ENCODE measurements at places on chromosomes 6 and 20.

- no peak for DNase-seq
Measured at GRCh38 chr6:37516920-37517405, 17.3 kb upstream of the CCDC167 start.

DNA sequence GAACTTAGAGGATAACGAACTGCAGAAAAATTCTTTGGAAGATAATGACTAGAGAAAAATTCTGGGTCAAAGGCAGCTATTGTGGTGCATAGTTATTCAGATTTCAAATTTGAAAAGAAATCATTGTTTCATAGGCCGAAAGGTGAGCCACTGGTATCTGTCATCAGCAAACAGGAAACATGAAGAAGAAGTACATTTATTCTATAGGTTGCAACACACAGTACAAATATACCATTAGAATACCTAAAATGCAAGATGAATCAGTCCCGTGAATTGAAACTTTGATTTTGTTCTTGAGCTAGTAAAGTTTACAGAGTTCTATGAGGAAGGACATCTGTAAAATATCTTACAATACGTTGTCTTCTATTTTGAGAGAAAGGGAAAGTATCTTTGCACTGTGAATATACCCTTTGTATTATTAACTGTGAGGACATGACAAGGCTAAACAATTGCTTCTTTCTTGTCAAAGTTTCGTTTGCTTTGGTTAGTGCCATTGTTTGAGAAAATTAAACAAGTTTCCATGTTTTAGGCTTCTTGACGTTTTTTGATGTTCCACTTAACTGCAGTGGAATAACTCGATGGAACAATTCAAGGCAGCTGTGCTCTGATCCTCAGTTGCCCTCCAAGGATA lies 84.7 kb downstream of the HDGFL1 start:
- DNase-seq: no peak

- DNase-seq: no peak
Measured at GRCh38 chr6:46210294-46210693, 39.5 kb upstream of the ENPP5 start.

- no peak for DNase-seq
Measured at GRCh38 chr6:124956018-124956417, 6.2 kb upstream of the RNF217 start.

DNA sequence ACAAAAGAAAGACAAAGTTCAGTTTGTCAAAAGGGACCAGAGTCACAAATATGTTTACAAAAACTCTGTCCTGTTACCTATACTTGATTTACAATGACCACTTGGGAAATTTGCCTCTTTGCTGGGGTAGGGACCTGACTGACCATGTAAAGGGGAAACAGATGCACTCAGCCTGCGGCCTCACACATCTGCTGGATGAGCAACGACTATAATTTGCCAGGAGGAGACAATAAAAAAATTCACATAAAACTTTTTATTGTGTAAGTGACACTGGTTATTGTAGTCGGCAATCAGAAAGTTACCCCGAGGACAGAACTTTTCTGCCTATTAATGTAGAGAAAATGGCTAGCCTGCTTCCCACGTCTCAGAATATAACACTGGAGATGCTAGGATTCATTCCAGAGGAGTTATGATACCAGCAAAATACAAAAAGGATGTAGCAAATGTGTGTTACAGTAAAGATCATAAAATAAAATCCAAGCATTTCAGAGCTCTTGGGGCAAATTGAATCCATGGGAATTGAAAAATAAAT lies 415.4 kb upstream of the SPTLC3 start:
- no peak for DNase-seq

GRCh38 chr20:50049442-50050026 lies 63.4 kb downstream of the UBE2V1 start:
- DNase-seq: no peak

GRCh38 chr6:1864496-1864895 lies 254.8 kb downstream of the FOXC1 start:
- no peak for DNase-seq

DNA sequence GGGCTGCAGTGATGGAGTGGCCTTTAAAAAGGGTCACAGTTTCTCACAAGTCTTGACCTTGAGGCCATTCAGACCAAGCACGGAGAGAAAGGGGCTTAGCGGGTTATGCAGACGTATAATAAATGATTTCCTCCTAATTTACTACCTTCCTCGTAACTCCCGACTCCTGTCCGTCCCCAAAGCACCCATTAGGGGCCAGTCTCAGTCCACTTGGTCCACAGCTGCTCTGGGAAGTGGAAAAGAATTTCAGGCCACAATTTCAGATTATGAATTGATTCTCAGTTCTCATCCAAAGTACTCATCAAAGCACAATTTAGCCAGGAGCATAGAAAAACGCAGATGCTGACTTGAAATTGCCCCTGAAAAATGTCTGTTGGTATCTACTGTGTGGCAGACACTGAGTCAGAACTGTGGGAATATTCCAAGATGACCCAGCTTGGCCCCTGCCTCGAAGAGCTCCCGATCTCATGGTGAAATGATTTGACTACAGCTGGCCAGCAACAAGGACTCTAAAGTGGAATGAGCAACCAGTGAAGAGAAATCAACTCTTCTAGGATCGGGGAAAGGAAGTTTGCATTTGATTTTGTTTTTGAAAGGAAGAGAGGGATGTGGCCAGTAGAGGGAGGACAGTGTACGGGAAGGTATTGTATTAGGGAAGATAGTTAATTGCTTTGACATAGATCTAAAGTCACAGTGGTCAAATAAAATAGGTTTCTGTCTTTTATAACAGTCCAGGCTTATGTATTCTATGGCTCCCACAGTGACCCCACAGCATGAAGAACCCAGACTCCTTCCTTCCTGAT lies 15.2 kb upstream of the STK35 start:
- DNase-seq: no peak

- DNase-seq: no peak
Measured at GRCh38 chr6:68497927-68498326, 137.2 kb upstream of the ADGRB3 start.

DNA sequence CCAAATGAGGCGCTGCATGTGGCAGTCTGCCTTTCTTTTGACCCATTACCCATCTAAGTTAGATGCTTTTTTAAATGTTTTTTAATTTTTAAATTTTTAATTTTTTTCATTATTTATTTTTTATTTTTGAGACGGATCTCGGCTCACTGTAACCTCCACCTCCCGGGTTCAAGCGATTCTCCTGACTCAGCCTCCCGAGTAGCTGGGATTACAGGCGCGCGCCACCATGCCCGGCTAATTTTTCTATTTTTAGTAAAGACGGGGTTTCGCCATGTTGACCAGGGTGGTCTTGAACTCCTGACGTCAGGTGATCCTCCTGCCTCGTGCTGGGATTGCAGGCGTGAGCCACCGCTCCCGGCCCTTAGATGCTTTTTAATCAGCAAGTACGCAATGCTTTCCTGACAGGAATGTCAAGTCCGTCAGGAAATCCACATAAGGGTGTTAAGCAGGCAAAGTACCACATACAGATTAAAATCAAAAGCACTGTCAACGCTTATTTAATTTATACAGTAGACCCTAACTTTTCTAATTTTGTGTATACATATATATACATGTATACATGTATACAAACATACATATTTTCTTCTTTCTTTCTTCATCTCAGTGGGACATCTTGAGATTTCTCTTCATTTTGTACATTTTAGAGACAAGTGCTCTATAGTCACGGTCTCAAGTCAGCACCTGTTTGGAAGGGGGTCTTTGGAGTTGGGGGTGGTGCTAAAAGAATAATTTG lies 995 bp upstream of the GSTA4 start:
- no peak for DNase-seq

- no peak for DNase-seq
Measured at GRCh38 chr20:57498425-57499400, 26.2 kb downstream of the CTCFL start.

GRCh38 chr6:22318404-22318803 lies 21.6 kb upstream of the PRL start:
- DNase-seq: no peak

GRCh38 chr6:113701552-113702254 lies 155.4 kb upstream of the MARCKS start:
- DNase-seq: no peak

DNA sequence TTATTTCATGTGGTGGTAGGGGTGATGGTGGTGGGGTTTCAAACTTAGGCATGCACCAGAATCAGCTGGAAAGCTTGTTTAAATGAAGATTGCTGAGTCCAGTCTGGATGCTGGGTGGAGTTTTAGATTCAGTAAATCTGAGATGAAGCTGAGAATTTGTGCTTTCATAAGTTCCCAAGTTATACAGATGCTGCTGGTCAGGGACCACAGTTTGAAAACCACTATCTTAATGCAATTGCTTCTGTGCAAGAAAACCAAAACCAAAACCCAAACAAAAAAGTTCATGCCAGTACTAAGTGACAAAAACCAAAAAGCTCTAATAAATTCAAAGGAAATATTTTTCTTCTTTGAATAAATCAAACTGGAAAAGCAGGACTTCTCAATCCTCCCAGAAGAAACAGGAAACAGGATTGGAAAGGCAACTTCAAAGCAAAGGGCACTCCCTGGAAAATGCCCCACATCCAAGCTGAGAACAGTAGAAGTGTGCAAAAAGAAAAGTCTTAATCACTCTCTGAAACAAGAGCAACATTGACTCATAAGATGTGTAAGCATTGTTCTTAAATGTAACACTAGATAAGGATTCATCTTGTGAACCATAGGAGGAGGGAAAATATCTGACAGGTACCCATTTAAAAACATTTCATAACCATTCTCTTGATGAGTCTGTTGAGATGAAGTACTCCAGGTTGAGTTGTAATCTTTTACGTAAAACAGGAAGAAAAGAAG lies 481.5 kb upstream of the HSF2 start:
- no peak for DNase-seq

- DNase-seq: no peak
Measured at GRCh38 chr20:23536328-23536974, 31.8 kb downstream of the CST9L start.

GRCh38 chr6:148935705-148936435 lies 189.0 kb downstream of the UST start:
- DNase-seq: no peak

- no peak for DNase-seq
Measured at GRCh38 chr20:10828180-10828579, 154.4 kb upstream of the JAG1 start.

GRCh38 chr20:17560344-17561074 lies 9.4 kb upstream of the DSTN start:
- DNase-seq: no peak

DNA sequence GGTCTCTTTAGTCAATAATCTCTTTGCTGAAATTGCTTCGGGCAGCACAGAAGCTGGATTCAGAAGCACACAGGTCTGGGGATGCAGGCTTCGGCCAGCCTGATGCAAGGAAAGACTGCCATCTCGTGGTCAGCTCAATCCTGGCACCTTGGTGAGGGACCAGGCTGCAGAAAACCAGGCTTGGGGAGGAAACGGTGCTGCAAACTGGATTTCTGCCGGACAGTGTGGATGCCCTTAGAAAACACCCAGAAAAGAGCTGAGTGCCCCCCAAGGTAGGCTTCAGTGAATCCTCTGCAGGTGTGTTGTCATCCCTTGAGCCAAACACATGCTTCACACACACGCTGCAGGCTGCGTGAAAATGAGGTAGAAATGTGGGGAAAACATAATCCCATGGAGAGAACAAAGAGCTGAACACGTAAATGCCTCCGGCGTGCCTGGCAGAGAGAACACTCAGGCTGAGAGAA lies 89.8 kb upstream of the PAX1 start:
- DNase-seq: peak; percentile 48

GRCh38 chr20:63022501-63022900 lies 15.7 kb upstream of the BHLHE23 start:
- no peak for DNase-seq

DNA sequence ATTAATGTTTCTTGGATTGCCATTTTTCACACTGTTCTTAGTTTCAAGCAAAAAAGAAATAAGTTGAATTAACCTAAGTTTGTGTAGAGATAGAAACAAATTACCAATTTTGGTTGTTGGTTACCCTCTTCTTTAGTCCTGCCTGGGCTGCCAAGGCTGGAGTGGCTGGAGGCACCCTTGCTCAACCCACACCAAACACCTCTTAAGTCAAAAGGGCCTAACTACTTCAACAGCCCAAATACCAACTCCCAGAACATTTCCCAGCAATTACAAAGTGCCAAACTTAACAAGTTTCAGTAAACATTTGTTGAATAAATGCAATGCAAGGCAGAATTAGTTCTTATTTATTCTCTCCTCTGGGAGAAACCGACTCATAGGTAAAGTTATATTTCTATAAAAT lies 38.1 kb upstream of the TMEM181 start:
- no peak for DNase-seq

- DNase-seq: no peak
Measured at GRCh38 chr6:6420107-6420506, 99.6 kb upstream of the F13A1 start.

DNA sequence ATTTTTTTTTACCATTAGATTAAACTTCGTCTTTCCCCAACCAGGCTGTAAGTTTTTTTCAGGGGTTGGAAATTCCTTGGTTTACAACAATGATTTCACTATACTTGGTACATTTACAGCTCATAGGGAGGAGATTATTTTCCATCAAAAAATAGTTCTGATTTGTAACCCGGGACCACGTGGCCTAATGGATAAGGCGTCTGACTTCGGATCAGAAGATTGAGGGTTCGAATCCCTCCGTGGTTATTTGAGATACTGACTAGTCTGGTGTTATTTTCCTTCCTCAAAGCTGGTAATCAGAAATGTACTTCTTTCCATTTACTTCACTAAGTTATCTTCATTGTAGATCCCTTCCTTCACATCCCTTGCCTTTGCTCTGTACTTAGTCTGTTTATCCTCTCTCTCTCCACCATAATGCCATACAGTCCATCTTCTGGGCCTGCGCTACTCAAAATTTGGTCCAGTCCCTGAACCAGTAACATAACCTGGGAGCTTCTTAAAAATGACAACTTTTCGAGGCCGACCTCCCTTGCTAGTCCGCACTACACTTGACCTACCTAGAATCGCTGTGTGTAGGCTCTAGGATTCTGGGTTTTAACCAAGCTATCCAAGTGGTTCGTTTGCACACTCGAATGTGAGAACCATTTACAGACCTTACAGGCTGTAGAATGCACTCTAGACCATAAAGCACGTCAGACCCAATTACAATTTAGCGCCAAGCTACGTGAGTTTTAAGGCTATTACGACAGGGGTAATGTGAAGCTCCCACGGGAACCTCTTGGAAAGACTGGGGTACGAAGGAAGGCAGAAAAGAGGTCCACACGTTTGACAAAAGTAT lies 42.1 kb upstream of the BTN3A2 start:
- DNase-seq: no peak

GRCh38 chr20:37890643-37891042 lies 12.3 kb upstream of the VSTM2L start:
- DNase-seq: no peak

- no peak for DNase-seq
Measured at GRCh38 chr6:150058986-150059385, 9.9 kb downstream of the ULBP3 start.

- DNase-seq: no peak
Measured at GRCh38 chr6:169640351-169640852, 61.4 kb downstream of the WDR27 start.

All from stimulated activated CD4-positive, alpha-beta T cell treated with anti-CD3 and anti-CD28 coated beads, Interleukin-12 subunit alpha, Interleukin-12 subunit beta, amount 100 ng/mL, for 24 hours (primary cell).